Stimulated activated CD4-positive, alpha-beta T cell treated with anti-CD3 and anti-CD28 coated beads, TNF-alpha, amount 100 ng/mL, for 4 hours (primary cell): ENCODE measurements at places on chromosomes 3 and 15.

GRCh38 chr3:146739203-146739671 is 134.1 kb upstream of the PLSCR5 start:
- DNase-seq, result no peak

GRCh38 chr15:26771578-26772153 is 1.2 kb downstream of the GABRB3 start:
- DNase-seq, result no peak

GRCh38 chr3:159960188-159961148 is 28.2 kb upstream of the IL12A start:
- no peak for DNase-seq

GRCh38 chr3:15342945-15343344 is 10.6 kb upstream of the SH3BP5 start:
- DNase-seq, result no peak

- no peak for DNase-seq
Measured at GRCh38 chr15:51048308-51048707, 46.4 kb downstream of the TNFAIP8L3 start.

GRCh38 chr15:68582236-68582635 is 3.4 kb downstream of the CORO2B start:
- DNase-seq, result no peak

DNA sequence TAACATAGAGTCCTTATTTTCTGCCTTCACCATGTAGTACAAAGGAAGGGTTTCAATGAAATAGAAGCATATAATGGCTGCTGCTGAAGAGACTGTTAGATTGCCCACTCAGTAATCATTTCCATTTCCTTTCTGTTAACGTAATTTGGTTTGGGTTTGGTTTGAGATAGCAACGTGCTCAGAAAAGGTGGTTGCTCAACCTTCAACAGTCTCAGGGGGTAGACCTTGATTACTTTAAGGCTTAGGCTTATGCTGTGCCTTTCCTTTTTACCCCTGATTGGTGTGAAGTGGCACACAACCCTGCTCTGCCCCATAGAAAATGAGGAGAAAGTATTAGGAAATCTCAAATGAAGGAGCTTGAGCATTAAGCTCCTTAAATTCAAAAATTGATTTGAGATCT is 163.7 kb upstream of the TP63 start:
- no peak for DNase-seq

DNA sequence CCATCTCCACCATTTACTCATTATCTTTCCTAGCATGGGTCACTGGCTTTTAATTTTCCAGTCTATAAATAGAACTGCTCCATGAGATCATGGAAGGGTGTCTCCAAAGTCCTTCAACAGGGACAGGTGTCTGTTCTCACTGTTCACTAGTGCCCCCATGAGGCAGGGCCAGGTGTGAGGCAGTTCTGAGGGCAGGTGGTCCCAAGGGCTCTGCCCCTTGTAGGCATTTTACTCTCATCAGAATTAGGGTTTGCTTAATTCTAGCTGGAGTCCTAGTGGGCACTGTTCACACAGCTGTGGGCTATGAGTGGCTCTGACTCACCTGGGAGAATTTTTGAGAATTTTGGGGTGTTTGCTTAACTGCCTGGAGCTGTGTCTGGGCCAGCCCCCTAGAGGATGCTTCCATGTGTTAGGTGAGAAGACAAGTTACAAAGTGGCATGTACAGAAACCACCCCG is 248.0 kb upstream of the LYSMD4 start:
- no peak for DNase-seq

- DNase-seq, result no peak
Measured at GRCh38 chr3:150348500-150348899, 59.6 kb upstream of the TSC22D2 start.

DNA sequence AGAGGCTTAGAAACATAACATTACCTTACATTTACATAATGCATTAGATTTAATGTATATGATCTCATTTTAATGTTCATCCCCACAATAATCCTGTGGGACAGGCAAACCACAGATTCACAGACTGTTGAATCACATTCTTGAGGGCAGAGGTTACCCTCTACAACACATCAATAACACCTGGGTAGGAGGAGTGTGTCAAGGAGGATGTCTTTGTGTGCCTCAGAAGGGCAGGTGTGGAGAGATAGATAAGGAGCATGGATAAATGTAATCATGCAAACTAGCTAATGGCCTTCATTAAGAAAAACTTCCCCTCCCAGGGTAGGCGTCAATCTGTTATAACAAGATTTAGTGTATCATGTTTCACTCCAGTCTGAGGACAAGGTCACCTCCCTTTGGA is 12.9 kb upstream of the MB21D2 start:
- DNase-seq, result no peak

DNA sequence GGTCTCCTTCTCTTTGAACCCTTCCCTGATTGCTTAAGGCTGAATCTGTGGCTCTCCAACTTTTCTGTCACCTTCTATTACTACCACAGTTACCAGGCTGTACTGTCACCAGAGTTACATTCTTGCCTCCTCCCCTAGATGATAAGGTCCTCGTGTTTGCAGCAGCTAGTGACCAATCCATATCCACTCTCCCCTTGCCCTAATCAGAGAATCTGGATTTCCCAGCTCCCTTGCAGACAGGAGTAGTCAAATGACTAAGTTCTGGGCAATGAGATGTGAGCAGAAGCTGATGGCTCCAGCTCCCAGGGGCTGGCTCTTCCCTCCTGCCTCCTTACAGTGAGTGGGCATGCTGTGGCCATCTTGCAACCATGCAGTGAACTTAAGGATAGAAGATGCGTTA is 95.4 kb upstream of the VGLL4 start:
- no peak for DNase-seq

- DNase-seq, result no peak
Measured at GRCh38 chr3:127822682-127823425, 539 bp upstream of the MGLL start.

DNA sequence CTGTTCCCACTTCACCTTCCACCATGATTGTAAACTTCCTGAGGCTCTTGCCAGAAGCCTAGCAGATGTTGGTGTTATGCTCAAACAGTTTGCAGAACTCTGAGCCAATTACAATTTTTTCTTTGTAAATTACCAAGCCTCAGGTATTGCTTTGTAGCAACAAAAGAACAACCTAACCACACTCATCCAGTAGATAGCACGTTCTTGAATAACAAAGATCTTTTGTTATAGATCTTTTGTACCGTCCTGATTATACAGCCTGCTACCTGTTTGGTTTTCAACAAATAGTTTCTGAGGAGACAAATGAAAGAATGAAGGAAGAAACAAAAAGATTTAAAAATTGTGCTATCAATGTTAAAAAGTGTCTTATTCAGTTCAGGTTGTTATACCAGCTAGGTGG is 474.7 kb upstream of the ALCAM start:
- DNase-seq, result no peak

- no peak for DNase-seq
Measured at GRCh38 chr15:83396101-83396500, 51.0 kb upstream of the SH3GL3 start.

DNA sequence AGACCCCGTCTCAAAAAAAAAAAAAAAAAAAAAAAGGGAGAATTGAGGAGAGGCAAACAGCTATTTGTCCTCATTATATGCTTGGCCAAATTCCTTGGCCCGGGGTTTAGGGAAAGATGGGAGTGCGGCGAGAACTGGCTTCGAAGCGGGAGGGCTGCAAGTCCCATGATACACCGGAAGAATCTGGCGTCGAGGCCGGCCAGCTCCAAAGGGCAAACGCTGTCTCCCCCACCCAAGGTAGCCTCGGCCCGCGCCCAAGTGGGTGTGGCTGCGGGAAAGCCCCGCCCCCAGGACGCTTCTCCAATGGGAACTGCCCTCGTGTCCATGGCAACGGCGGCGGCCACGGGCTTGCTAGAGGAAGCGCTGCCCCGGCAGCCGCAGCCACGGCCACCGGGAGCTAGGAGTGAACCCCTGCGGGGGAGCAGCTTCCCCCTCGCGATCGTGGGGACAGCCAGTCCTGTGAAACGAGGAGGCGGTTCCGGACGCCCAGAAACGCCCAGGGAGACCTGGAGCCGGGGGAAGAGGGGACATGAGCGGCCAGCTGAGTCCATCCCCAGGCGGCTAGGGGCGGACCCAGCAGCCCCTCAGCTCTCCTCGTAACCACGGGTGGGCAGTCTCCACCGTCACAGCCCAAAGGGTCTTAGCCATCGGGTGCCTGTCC is at the start of gene TTLL13:
TTLL13 (plus strand) TSS at position 354 of the 661 bp plus-strand sequence. CDS start 1,075 bp downstream, outside the sequence.
- peak; percentile 50 for DNase-seq

DNA sequence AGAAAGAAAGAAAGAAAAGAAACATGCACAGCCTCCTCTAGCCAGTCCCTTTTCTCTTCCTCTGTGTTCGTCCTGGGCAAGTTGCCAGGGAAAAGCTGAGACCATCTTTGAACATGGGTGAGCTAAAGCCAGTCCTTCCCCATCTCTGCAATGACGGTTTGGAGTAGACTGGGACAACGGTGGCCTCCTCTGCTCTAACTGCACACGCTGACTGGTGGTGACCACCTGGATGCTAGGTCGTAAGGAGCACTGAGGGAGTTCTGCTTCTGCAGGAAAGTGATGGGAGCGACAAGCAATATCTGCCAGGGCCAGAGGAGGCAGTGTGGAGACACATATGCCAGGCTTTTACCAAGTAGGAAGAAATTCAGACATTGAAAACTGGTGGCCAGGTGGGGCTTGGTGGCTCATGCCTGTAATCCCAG is 111.7 kb downstream of the NUP210 start:
- no peak for DNase-seq

DNA sequence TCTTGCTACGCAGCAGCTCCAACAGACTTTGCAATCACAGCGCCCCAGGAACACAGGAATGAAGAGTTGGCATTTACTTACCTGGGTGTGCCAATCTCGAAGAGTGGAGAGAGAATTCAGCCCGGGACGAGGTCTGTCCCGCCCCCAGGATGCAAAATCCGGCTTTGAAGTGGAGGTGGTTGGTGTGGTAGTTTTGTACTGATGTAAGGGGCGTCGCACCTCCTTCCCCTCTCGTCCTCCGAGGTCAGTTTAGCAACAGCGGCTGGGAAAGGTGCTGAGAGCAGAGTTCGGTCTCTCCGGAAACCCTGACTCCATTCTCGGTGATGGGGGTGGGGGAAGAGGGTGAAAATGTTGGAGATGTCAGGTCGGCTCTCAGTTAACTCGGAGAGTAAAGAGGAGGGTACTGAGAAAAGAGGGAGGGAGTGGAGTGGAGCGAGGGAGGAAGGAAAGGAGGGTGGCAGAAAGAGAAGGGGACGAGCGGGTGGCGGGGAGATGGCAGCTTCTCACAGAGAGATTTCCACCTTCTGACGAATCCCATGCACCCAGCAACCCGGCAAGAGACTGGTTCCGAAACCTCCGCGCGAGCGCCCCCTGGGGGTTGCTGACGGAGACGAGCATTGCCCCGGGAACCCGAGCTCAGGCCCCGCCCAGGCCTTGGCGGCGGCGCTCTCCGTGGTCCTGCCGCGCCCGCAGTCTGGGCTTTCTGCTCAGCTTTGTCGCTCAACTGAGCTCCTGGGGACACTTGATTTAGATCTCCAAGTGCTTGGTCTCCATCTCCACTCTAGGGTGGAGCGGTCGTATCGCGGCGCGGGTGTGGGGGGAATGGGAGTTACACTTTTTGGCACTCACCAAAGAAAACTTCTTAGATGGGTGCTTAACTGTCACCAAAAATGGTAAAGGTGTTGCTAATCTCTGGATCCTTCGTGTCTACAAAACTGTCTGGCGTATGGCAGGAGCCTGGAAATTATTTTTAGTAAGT is at the start of gene CPNE4:
CPNE4 (minus strand) TSS at position 529 of the 979 bp plus-strand sequence.
- peak; percentile 9 for DNase-seq

- DNase-seq, result no peak
Measured at GRCh38 chr3:98695796-98696195, 67.3 kb upstream of the ST3GAL6 start.

DNA sequence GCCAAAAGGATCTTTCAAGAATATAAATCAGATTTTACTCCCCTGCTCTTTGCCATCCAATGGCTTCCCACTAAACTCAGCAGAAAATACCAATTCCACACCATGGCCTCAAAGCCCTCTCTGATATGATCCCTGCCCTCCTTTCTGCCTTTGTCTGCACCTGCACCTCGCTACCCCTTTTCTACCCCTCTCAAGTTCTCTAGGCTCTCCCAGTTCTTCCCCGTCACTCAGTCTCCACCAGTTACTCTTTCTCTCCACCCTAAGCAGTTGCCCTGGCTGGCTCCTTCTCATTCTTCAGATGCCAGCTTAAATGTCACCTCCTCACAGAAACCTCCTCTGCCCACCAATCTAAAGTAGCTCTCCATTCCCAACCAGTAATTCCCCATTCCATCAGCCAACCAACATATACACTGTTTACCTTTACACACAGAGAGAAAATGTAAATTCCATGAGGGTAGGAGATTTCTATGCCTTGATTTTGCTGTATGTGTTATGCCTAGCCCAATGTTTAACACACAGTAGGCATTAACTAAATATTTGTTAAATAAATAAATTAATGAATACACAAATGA is 93.6 kb upstream of the LPP start:
- DNase-seq, result no peak

DNA sequence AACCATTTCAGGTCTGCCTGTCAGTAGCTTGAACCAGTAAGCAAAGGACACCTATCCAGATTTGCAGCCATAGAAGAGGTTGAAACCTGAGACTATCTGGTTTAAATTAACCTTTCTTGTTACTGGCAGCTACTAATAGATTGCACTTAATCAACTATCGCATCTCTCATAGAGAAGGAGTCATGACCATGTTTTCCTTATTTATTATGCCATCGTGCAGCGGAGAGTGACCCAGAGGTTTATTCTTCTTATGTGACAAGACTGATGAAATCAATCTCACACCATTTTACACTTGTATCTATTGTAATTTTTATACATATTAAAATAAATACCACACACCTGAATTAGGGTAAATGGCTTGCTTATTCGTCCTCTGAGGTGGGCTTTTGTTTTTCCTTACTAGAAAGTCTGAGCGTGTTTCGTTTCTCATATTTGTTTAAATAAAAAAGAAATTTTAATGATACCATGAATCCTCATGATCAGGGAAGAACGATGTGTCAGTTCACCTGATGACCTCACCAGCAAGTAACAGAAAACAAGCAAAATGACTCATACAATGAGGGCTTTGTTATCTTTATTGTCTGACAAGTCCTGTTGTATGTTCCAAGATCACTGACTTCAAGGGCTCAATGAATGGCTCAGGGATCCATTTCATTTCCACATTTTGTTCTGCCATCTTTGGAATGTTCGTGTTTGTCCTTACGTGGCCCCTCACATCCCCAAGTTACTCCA is 379.5 kb upstream of the DPH6 start:
- no peak for DNase-seq

- DNase-seq, result no peak
Measured at GRCh38 chr3:140091143-140091542, 156.2 kb downstream of the CLSTN2 start.

GRCh38 chr3:71087143-71088018 is 496.1 kb downstream of the FOXP1 start:
- DNase-seq, result no peak
